ENCODE measurements at places on chromosomes 12 and 14.

- no peak for DNase-seq
These were observed 186.3 kb downstream of the DACT1 start for GRCh38 chr14:58824106-58824505.

GRCh38 chr14:59343585-59343984 lies 121.6 kb downstream of the GPR135 start:
- no peak for DNase-seq

- peak; percentile 39 for DNase-seq
These were observed 58.9 kb upstream of the FBXO33 start for GRCh38 chr14:39491134-39491571.

DNA sequence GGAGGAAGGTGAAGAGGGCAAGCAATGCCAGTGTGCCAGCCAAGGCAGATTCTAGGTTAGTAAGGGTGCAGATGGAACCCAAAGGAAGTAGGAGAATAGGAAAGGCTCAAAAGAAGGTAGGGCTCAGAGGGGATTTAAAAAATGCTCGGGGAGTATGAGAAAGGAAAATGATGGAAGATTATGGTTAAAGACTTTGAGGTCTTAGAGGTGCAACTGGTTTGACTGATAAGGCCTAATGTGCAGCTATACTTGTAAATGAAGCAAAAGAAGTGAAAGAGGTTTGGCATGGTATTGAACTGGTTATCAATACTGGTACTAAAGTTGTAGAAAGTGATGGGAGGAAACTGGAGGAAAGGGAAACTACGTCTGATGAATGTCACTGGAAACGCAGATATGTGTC lies 94.7 kb downstream of the RPS6KA5 start:
- DNase-seq = no peak

GRCh38 chr12:91965781-91966180 lies 179.9 kb downstream of the BTG1 start:
- DNase-seq = no peak

DNA sequence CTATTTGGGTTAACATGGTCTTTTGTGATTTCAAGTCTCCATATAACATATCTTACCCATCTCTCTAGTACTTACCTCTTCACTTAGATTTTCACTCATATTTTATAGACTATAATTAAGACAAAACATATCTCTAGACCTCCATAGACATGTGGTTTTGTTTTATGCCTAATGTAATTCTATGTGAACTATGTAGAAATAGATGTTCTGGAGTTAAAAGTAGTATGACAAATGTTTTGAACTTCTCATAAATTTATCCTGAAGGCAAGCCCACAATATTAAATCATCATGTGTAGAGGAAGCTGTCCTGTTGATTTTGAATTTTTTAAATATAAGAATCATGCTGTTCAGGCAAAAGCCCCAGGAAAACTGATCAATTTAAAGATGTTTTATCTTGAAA lies 169.2 kb downstream of the SYT1 start:
- no peak for DNase-seq

DNA sequence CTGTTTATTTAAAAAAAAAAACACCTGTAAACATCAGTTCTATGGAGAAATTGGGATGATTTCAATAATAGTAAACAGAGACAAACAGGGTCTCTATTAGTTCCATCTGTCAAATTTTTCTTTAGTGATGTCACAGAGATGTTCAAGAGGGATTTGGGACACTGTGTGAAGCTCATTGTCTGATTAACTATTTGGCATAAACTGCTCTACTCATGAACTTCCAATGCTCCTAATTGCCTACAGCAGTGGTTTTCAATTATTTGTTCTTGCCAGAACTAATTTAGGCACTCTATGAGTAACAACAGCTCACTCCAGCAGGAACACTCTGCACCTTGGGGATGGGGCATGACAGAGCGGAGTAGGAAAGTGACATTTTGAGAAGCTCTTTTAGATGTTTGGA lies 250.1 kb upstream of the PRKD1 start:
- DNase-seq = no peak

GRCh38 chr14:56630707-56631106 lies 51.1 kb downstream of the TMEM260 start:
- DNase-seq = no peak

- no peak for DNase-seq
These were observed 155.8 kb downstream of the NTF3 start for GRCh38 chr12:5587711-5588121.

DNA sequence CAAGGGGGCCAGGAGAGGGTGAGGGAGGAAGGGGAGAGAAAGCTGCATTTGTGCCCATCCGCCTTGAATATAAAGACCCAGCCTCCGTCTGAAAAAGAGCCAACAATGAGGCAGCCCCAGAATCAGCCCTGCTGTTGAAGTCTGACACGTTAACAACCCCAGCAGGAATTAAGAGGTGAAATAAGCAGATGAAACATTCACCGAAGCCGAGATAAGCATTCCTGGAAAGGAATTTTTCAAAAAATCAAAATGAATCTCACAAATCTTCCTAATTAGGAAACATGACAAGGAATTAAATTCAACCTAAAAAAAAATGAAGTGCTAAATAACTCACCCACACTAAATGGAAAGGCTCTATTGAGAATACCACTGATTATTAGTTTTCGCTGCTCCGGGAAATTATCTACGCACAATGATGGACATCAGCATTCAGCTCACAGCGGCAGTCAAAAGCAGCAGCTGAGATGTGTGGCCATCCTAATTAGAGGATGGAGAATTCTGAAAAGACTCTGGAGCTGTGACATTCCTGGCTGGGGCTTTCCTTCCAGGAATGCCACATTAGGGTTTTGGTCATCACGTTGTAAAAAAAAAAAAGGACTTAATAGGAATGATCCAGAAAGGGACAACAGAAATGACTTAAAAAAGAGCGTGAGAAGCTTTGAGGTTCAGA lies 8.2 kb upstream of the PARP11 start:
- DNase-seq = no peak

DNA sequence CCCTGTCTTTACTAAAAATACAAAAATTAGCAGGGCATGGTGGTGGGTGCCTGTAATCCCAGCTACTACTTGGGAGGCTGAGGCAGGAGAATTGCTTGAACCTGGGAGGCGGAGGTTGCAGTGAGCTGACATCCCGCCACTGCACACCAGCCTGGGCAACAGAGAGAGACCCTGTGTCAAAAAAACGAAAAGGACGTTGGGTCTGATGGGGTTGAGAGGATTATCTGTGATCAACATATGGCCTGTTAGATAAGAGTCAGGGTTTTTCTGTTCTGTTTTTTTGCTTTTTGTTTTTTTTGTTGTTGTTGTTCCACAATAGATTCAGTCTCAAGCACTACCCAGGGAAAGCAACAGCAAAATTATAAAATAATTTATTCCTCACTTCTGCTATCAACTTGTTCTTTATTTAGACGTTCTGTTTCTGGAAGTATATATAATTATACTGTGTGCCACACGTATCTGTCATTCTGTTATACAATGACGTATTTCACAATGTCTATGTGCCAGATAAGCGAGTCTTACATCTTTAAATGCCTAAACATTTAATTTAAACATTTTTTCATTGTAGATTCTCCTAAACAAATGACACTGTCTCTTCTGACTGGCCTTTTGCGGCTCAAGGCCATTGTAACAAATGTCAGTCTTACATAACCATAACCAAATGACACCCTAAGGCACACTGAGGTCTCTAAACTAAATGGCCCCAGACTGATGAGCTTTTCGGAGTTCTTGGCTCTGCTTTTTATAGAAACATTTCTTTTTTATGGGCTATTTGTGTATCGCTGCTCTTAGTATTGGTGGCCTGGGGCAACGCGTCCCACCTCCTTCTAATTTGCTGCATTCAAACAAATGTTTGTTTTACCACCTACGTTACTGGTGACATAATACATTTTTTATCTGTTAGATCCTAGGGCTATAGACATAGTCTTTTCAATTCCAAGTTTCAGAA lies 7.2 kb upstream of the P2RX4 start:
- DNase-seq = no peak

DNA sequence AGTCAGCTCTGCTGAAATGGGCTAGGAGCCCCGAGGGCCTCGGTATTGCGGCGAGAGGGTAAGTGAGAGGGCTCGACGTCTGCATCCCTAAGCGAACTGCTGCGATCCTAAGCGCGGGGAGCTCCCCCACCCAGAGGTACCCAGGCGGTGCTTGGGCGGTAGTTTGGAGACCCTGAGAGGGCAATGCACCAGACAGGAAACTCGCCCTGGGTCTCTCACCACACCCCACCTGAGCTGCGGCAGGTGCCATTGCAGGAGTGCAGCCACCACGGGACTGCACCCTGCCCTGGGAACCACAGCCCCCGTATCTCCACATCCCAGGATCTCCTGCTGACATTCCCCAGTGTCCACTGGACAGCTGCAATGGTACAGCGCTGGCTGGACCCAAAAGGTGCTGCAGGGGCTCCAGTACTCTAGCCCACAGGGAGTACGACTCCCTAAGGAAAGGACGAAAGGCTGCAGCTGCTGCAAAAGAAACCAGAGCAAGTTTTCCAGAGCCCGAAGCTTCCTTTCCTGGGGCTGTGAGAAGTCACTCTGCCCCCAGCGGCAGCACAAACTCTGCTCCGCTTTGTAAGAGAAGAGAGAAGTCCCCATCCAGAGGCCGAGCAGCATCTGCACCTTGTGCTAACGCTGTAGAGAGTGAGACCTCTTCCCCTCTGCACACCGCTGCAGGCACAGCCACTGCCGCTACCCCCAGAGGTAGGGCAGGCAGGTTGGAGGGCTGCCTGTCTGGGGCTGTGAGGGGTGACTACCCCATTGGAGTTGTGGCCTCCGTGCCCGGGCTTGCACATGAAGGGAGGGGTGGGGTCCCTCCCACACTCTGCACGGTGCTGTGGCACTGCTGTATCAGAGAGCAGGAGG lies 31.1 kb upstream of the MON2 start:
- peak; percentile 19 for DNase-seq

DNA sequence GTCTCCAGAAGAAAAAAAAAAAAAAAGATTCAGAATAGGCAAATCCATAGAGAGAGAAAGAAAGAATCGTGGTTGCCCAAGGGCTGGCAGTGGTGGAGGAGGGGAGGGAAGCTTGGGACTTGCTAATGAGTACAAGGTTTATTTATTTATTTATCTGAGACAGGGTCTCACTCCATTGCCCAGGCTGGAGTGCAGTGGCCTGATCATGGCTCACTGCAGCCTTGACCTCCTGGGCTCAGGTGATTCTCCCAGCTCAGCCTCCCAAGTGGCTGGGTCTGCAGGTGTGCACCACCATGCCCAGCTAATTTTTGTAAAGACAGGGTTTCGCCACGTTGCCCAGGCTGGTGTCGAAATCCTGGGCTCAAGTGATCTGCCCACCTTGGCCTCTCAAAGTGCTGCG lies 9.7 kb upstream of the TNFRSF1A start:
- DNase-seq = no peak

- no peak for DNase-seq
These were observed 65.5 kb downstream of the LRP6 start for GRCh38 chr12:12201274-12201758.

DNA sequence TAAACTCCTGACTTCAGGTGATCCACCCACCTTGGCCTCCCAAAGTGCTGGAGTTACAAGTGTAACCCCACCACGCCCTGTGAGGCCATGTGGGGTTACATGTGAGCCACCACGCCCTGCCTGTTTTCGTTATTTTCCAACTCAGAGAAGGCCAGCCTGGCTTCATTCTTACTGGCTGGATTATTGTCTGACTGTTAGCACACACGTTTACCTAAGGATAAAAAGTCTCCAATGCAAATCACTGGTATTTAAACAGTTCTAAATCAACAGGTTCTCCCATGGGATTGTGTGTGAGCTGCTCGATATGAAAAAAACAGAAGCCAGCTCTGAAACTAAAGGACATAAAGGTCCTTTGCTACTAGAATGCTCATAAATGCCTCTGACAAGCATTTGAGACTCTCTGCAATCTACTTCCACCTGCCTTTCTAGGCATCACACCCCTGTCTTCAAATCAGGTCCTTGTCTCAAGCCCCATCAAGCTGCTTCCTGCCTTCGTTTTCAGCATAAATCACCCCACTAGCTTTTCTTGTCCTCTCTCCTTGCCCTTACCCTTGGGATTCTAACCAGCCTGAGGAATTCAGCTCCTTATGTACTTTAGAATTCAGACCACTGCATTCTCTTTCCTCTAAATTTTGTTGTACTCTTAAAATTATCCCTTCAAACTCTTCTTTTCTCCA lies 265.0 kb downstream of the DUSP6 start:
- DNase-seq = no peak

GRCh38 chr12:15044471-15044870 lies 71.6 kb downstream of the PDE6H start:
- DNase-seq = no peak

DNA sequence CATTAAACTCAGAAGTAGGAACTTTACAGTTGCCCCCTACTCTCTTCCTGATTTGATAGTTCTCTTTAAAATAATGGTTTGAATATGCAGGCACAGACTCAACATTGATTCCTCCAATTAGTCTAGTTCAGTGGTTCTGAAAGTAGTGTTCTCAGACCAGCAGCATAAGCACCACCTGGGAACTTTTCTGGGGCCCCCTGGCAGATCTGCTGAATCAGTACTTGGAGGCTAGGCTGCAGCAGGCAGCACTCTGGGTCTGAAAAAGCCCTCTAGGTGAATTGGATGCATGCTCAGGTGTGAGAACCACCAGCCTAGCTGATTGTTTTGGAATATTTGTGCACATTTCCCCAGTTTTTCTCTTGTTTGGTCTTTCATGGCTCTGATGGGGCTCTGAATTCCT lies 198.6 kb upstream of the NOS1 start:
- no peak for DNase-seq

DNA sequence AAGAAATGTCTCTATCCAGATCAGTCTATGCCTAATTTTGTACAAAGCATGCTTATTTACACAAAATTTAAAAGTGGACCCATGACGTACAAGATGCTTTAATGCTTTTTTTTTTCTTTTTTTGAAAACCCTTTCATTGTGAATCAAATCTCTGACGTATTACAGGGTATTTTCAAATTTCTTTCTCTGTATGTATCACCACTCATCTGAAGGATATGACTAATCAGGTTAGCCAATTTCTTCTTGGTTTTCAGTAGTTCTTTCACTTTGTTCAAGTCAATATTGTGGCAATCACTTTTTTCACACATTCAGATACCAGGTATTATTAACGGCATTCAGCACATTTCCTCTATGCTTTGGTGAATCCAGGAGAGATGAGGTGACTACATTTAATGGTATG lies 685.3 kb downstream of the TRHDE start:
- no peak for DNase-seq

DNA sequence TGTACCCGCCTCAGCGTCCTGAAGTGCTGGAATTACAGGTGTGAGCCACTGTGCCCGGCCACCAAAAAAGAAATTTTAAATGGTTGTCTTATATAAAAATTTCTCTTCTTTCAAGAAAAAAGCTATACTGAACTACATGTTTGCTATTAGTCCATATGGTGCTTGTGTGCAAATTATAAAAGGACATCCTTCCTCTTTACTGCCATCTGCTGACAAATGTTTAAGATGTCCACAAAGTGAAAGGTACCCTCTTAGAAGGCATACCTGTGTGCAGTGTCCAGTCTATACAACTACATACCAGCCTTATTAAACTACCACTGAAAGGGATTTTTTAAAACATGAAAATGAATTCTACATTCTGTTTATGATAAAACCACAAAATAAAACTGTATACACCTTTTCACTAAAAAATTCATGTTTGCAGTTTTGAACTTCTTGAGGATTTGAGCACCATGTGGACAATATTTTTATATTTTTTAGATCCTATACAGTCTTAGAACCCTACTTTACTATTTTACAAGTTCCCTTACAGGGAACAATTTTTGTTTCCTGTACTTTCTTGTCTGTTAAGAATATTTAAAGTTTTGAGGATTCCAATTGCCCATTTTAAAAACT lies 32.8 kb upstream of the TOMM20L start:
- DNase-seq = peak; percentile 44

GRCh38 chr12:64781280-64782190 lies 22.3 kb upstream of the GNS start:
- DNase-seq = no peak
